Hematopoietic multipotent progenitor cell (in vitro differentiated cells): ENCODE measurements at places on chromosomes 2 and 18.
A peak's percentile ranks its signal among the peaks of the same experiment; 100 is the strongest.

- peak; percentile 25 for DNase-seq
Observed at GRCh38 chr2:161415034-161415986, 787 bp upstream of the TBR1 start.

DNA sequence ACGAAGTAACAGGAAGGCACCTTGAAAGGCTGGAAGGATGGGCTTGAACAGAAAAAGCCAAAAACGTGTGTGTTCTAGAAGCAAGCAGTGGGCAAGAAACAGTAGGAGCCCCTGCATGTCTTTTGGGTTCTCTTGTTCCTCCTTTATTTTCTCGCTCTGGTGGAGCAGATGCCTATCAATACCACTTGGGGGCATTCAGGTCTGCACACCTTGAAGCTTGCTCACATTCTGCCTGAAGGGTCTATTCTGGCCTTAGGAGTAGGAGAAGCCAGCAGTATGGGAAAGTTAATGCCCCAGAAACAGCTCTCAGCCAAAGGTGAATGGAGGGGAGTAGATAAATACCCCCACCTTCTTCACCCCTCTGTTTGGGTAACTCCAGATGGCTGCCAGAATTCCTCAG, 204.5 kb downstream of the TXNL1 start:
- no peak for DNase-seq

GRCh38 chr2:25437881-25438662, 96.3 kb upstream of the DNMT3A start:
- DNase-seq: no peak

DNA sequence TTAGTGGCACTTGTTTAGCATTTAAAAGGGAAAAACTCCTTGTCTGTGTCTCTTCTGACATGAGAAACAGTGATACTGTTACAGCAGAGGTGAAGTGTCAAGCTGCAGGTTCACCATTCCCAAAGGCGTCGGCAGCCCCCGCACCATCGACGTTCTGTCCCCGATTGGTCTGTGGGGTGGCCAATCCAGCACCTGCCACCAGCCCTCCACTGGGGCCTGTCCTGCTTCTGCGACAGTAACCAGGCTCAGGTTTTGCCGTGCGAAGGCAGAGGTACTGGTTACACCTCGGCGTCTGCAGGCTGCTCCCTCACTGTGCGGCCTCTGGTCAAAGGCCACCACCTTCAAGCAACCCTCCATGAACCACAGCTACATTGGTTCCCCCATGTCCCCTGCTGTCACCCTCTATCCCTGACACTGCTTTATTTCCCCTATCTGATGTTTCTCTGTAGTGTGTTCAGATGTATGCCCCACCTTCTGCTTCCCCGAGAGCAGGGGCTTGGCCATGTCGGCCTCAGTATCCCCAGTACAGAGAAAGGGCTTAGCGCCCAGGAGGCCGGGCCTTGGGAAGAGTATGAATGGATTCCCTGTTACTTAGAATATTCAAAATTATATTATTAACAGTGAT, 8.6 kb upstream of the ESPNL start:
- DNase-seq: no peak

DNA sequence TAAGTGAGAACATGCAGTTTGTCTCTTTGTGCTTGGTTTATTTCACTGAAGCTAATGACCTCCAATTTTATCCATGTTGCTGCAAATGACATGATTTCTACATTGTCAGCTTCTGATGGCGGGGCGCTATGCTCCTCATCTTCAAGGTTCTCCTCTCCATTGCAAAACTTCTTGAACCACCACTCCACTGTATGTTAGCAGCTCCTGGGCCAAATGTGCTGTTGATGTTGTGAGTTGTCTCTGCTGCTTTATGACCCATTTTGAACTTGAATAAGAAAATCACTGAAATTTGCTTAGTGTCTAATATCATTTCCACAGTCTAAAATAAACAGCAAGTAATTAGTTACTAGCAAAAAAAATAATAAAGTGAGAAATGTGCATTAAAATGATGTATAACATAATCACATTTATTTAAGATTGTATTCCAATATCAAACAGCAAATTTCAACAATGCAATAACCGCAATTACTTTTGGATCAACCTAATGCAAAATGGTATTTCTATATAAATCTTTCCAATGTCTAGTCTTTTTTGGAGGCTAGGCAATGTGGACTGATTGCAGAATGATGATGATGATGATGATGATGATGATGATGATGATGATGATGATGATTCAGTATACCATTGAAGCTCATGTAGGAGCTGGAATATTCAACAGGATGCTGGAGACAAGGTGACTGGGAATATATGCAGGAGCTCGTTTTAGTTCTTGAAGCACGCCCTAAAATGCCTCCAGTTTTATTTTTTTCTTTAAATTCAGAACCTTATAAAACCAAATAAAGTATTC, 304.9 kb upstream of the KYNU start:
- no peak for DNase-seq

GRCh38 chr2:97747716-97748115, 34.3 kb downstream of the ZAP70 start:
- no peak for DNase-seq

DNA sequence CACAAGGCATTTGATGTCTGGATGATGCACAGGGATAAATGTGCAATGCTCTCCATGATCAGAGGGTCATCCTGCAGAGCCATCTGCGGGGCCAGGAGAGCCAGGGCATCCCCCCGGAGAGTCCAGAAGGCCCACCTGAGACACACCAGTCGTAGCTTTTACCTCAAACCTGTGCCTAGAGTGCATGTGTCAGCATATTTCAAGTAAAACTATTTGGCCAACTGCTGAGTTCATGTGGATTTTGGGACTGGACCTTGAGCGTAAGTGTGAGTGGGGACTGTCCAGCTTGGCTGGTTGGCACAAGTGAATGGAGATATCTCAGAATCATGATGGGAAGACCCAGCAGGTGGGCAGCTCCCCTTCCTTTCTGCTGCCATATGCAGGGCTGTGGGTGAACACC, 147.8 kb upstream of the TPO start:
- DNase-seq: no peak

DNA sequence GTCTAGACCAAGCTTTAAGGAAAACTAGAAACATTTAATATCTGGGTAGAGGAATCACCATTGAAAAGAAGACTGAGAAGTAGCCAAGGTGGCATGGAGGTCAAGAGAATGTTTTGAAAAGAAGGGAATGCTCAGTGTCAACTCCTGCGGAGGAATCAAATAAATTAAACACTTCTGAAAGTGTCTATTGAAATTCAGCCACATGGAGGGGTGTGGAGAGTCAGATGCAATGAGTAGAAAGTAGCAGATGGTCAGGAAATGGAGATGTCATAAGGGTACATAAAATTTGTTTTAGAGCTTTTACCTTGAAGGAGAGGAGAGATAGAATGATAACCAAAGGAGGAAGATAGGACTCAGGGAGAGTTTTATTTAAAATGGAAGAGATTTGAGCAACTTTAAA, 35.1 kb downstream of the NLRC4 start:
- DNase-seq: no peak

DNA sequence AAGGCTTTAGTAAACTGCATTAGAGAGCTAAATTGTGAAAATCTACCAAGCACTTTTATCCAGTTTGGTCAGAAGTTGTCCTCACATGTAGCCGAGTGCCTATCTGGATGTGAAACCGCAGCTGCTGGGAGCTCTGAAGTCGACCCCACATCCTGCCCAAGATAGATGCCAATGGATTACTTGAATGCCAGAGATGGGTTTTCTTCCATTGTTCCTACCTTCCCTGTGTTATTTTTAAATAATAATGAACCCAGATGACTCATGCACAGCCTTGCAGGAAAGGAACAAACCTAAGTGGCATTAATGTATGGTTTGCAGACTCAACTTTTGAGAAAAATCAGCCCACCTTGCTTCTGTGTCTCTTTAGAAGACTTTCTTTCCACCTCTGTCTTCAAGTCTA, 408.5 kb downstream of the FBXO15 start:
- no peak for DNase-seq

DNA sequence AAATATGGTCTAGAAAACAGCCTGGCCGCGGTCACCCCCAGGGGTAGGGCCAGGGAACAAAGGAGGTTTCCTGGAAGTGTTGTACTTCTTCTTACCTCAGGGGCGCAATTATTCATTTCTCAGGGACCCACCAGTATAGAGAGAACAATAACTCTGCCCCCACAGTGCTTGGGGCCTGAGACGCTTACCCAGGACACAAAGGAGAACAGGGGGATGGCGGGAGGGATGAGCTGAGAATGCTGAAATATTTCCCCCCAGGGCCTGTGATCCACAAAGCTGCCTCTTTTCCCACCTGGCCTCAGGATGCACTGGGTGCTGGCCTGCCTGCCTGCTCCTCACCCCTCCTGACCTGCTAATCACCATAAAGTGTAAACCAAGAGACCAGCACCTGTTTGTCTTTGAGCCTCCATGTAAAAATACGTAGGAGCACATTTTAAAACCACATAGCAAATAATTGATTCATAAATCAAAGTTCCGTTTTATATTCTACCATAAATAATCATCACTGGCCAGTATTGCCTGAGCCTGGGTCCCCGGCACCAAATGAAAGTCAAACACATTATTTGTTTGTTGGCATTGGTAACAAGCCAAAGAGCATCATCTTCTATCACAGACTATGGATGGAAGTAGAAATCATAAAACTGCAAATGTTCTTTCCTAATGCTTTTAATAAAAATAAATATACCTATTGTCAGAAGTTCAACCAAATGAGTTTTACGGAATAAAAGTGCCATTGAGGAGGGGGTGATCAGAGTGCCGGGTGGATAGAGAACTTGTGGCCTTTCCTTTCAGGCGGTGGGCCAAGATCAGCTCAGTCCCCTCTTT, 67.3 kb upstream of the RMDN2 start:
- DNase-seq: no peak

DNA sequence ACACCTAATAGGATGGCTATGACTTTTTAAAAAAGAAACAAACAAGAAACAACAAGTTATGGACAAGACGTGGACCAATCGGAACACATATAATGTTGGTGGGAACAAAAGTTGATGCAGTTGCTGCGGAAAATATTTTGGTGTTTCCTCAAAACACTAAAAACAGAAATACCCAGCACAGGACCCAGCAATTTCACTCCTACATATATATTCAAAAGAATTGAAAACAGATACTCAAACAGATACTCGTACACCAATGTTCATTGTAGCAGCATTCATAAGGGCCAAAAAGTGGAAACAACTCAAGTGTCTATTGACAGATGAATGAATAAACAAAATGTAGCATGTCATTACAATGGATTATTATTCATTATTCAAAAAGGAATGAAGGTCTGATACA, 12.1 kb downstream of the CCDC141 start:
- no peak for DNase-seq

DNA sequence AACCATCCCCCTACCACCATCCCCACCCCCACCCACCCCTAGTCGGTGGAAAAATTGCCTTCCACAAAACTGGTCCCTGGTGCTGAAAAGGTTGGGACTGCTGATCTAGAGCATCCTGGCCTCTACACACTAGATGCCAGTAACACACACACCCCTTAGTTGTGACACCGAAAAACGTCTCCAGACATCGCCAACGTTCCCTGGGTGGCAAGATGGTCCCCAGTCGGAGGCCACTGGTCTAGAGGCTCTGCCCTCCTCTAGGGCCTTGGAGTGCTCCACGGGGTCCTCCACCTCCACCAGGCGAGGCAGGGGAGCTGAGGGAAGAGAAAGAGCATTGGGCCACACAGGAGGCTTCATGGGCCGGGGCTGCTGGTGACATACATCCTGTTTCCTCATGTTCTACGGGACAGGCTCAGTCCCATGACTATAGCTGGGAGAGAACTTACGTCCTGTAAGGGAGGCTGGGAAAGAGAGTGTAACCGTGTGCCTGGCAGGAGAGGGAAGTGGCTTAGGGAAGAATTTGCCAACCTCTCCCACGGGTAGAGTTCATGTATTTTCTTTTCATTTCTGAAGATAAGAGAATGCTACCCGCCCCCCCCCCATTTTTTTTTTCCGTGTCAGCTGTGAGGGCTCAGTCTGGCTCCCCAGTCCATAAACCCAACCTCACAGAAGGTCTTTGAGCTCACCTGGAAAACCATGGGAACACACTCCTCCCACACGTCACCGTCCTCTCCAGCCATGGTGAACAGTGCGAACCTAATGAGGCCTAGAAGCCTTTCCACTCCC, 132.7 kb upstream of the MYCN start:
- no peak for DNase-seq

- no peak for DNase-seq
Observed at GRCh38 chr2:160268151-160268781, 68.2 kb upstream of the ITGB6 start.

DNA sequence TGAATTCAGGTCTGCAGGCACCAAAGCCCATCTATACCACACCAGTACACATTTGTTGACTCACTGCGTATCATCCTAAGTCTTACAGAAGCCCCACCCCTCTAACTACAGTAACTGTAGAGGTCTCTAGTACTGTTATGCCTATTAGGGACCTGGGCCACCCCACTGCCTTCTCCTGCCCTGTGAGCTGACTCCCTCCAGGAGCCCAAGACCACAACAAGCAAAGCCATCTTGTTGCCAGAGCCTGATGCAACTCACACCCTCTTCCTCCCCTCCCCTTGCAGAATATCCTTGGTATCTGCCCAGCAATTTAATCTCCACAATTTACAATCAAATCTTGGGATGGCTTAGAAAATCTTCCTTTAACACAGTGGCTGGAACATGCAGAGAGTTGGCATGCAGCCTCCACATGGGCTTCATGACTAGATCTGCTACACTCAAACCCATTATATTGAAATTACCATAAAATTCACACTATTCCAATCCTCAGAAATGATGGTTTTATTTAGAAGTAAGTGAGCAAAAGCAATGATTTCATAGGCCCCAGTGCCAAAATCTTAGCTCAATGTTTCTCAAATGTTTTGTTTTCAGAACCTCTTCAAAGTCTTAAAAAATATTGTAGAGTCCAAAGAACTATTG, 17.7 kb upstream of the CYP1B1 start:
- no peak for DNase-seq

GRCh38 chr2:58221909-58222308, 19.2 kb downstream of the FANCL start:
- DNase-seq: no peak

- no peak for DNase-seq
Observed at GRCh38 chr2:128714851-128715312, 396.2 kb upstream of the HS6ST1 start.

DNA sequence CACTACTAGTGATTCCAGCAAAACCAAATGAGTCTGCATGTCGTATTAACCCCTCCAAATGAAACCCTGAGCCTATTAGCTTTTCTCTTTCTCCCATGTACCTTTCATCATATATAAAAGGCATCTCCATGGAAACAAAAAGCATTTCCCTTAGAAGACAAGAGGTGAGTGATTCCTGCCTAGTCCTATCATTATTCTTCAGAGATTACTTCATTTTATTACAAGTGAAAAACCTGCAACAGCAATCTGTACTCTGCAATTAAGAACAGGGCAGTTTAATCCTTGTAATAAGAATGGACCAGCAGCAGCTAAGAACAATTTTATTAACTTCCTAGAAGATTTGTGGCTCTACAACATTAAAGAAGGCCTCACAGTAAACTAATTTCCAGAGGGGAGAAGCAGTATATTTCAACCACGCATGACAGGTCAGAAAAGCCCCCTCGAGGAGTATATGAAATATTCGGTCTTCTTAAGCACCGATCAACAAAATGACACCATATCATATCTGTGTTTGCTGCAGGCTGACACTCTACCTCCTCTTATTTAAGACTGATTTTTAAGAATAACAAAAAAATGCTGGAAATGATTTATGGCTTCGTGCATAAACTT, 132.3 kb upstream of the TFPI start:
- DNase-seq: no peak

- DNase-seq: no peak
Observed at GRCh38 chr2:2836343-2837070, 505.4 kb upstream of the MYT1L start.

GRCh38 chr2:121999264-121999663, 243.8 kb downstream of the TSN start:
- DNase-seq: peak; percentile 91
